ENCODE measurements at places on chromosomes 6 and 20. TPM values are rescaled to one million over a fixed set of nuclear protein-coding genes. Genes with fewer than 3 reads are reported as not detected.

CLPSL2 gene
- total RNA-seq = 1.4 TPM

DEK gene
- 94.1 TPM for total RNA-seq

MPIG6B gene
- total RNA-seq = not detected

SLC12A5 gene
- 14.8 TPM for total RNA-seq

DOK5 gene
- total RNA-seq = not detected

HSPA1A gene
- 157 TPM for total RNA-seq

BPIFA1 gene
- not detected for total RNA-seq

SOX12 gene
- total RNA-seq = 30.7 TPM

CST2 gene
- 0.53 TPM for total RNA-seq

RNF39 gene
- total RNA-seq = not detected

DLK2 gene
- 5.1 TPM for total RNA-seq

TAGAP gene
- not detected for total RNA-seq

STX7 gene
- 24.0 TPM for total RNA-seq

CNBD2 gene
- 5.1 TPM for total RNA-seq

OTOR gene
- total RNA-seq = not detected

C20orf204 gene
- total RNA-seq = 0.54 TPM

ENPP5 gene
- total RNA-seq = not detected

AVP gene
- not detected for total RNA-seq

TP53TG5 gene
- not detected for total RNA-seq

TNFAIP3 gene
- total RNA-seq = 12.3 TPM

OCSTAMP gene
- not detected for total RNA-seq

BEND6 gene
- total RNA-seq = 0.88 TPM

VNN1 gene
- total RNA-seq = 0.06 TPM

GNAS-AS1 gene
- total RNA-seq = not detected

TTK gene
- total RNA-seq = 22.0 TPM

SLC39A7 gene
- total RNA-seq = 111 TPM

Measured in A549 treated with RU486 at 1 μM for 4 hours (cell line).